ENCODE measurements at places on chromosomes 4 and X. TPM values are rescaled to one million over a fixed set of nuclear protein-coding genes. Genes with fewer than 3 reads are reported as not detected.
A peak's percentile ranks its signal among the peaks of the same experiment; 100 is the strongest.

The IL9R gene
- total RNA-seq, result not detected

The GSX2 gene
- not detected for total RNA-seq

The DMRTC1B gene
- not detected for total RNA-seq

The NXF2B gene
- total RNA-seq, result not detected

The PDE6B gene
- 0.06 TPM for total RNA-seq

The PDHA1 gene
- 112 TPM for total RNA-seq

The CT45A1 gene
- not detected for total RNA-seq

The F8A3 gene
- 11.5 TPM for total RNA-seq

The FGFBP1 gene
- not detected for total RNA-seq

The SHOX gene
- not detected for total RNA-seq

The IL3RA gene
- not detected for total RNA-seq

GRCh38 chr4:173056271-173056670 is 112.3 kb upstream of the GALNT7 start:
- DNase-seq, result no peak

- no peak for DNase-seq
Measured at GRCh38 chr4:7824218-7824617, 115.4 kb downstream of the AFAP1 start.

- DNase-seq, result no peak
Measured at GRCh38 chr4:111836601-111837000, 308.7 kb upstream of the FAM241A start.

DNA sequence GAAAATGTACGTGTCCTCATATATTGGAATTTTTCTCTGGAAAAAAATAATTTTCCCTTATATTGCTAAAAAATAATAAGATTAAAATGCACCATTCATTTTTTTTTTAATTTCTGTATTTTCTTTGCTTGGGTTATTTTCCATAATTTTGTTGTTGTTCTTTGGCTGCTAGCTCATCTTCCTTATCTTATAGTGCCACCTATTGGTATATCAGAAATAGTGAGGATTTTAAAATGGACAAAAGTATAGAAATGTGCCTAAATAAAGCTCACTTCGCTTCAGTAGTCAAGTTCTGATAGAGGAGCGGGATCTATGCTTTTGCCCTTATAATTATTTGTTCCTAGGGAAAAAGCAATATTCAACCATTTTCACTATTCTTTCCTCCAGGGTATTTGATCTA is 134.8 kb downstream of the NAP1L3 start:
- no peak for DNase-seq

DNA sequence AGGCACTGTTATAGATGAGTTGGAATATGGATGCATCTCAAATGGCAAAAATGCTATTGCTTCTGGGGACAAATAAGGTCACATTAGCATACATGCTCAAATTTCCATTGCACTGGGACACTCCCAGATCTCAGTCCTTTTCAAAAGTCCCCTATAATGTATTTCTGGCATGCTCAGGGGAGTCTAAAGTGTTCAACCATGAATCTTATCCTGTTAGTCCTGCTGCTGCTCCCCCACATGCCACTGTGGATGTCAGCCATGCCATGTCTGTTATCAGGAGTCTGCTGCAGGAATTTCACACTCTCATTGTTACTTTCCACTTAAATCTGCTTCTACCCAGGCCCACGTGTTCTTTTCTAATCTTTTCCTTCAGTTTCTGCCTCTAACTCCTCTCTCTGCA is 1000.6 kb downstream of the CCSER1 start:
- no peak for DNase-seq

DNA sequence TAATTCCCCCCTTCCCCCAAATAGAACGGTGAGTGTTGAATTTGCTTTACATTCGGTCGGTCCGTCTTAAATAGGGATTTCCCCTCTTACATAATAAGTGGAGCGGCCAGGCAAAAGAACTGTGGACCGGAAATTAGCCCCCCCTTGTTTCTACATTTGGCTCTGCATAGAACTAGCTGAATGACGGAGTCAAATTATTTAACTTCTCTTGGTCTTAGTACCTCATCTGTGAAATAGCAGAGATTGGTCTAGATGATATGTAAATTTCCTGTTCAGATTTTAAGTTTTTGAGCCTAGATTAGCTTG is 1.3 kb downstream of the SPATA18 start:
- DNase-seq, result no peak

DNA sequence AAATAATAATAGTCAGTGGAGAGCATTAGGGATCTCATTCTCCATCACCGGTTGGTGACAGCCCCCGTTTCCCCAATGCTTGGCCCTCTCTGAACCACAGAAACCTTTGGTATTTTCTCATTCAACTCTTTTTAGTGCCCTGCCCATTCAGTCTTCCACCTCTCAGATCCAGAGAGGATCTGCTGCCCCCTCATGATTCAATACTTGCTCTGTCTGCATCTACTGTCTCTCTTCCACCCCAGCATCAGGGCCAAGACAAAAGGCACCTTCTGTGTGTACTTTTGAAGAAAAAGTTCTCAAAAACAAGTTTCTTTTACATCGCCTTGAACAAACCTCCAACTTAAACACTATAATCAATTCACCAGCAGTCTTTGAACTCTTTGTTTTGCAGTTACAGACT is 19.3 kb downstream of the CLTRN start:
- no peak for DNase-seq

- no peak for DNase-seq
Measured at GRCh38 chr4:39626261-39626660, 12.4 kb downstream of the SMIM14 start.

GRCh38 chr4:21192367-21192766 is 492.1 kb downstream of the PACRGL start:
- DNase-seq, result no peak

DNA sequence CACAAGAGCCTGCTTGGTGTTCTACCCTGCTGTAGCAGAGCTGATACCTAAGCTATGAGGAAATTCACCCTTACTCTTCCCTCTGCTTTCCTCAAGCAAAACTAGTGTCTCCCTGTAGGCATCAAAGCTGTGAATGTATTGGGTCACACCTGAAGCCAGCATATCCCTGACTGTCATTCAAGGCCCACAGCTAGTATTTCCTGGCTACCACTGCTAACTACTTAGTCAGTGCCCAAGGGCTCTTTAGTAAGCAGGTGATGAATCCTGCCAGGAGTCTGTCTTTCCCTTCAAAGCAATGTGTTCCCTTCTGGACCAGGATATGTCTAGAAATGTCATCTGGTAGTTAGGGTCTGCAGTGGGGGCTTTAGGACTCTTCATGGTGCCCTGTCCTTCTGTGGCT is 125.7 kb downstream of the RPA4 start:
- no peak for DNase-seq

GRCh38 chrX:55709735-55710134 is 7.8 kb upstream of the RRAGB start:
- peak; percentile 32 for DNase-seq

DNA sequence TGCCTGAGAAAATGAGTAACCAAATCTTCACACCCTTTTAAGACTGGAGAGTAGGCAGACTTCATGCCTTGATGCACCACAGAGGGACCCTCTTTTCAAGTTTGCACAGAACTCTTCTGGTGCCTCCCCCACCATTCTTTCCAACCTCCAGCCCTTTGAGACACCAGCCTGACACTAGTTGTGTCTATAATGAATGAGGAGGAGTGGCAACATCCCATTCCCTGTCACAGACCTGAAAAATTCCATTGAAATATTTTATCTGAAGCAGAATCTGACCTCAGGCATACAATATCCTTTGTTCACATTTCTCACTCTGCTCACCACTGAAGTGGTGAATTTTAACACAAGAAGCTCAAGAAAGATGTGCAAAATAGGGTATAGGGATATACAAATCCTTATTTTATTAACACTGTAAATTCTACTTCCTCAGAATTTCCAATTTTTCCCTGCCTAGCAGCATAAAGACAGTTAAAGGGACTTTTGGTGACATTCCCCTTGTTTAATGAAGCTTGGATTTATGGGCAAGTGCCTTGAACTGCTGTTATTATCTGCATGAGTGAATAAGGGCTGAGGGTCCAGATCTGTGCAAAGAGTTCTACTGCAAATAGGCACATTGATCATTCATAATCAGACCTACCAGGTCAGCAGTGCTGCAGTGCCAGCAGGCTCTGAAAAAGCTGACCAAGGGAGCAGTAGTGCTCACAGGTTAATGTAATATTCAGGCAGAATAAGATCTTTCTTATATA is 149.9 kb upstream of the PAQR3 start:
- DNase-seq, result no peak

DNA sequence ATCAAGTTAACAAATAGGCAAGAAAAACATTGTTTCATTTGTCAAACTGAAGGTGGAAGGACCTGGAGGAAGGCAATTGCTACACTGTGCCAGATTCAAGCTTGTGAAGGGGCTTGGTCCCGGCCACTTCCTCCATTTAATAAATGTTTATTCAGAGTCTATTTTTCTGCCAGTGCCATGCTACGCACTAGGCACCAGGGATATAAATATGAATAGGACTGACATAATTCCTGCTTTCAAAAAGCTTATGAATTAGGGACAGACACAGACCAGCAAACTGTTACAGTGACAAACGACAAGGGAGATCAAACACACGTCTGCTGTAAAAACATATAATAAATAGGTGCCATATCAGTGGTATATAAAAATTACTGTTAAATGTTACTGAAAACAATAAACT is 571 bp downstream of the TLR6 start:
- DNase-seq, result no peak

DNA sequence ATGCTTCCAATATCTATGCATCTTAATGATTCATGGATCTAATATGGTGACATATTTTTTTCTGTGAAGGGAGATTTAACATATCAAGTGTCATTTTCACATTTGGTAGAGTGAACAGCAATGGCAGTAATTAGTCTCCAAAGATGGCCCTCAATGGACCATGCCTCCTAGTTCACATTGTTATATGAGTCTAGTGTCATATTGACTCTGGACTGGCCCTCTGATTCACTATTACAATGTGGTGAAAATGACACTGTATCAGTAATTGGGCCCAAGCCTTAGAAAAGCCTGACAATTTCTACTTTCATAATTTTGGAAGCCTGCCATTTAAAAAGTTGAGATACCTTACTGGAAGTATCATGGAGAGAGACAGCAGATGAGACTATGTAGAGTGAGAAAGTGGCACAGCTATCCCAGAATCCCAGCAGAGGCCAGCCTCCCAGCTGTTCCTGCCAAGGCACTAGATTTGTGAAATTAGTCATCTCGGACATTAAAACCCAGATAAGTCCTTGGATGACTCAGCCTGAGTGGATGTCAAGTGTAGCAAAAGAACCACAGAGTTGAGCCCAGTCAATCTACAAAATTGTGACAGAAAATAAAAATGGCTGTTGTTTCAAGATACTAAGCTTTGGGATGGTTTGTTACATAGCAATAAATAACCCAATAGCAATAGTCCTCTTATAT is 68.4 kb downstream of the ARHGEF38 start:
- peak; percentile 98 for DNase-seq

DNA sequence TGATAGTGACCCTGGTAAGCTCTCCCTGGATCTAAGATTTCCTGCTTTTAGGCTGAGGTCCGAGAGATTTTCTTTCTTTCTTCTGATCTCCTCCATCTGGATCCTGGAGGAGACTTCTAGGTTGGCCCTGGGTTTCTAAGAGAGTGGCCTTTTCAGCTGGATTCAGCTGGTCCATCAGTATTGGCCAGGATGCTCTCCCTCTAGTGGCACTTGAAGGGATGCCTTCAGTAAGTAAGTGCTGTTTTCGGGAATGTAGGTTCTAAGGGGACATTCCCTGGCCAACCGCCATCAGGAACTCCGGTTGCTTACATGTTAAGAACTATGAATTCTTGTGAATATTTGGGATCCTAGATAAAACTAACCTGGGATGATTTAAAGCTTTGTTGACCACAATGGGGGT is 56.9 kb downstream of the SERTM2 start:
- DNase-seq, result no peak

DNA sequence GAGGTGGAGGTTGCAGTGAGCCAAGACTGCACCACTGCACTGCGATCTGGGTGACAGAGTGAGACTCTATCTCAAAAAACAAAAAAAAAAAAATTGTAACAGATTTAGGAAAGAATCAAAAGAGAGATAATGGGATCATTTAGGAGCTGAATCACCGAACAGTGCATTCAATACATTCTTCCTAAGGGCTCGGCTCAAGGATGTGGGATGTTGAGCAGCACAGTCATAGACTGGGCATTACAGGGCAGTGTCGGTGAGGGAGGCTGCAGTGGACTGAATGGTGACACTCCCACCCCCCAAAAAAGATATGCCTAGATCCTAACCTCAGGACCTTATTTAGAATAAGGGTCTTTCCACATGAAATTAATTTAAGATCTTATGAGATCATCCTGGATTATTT is 70.0 kb downstream of the EVC2 start:
- DNase-seq, result peak; percentile 88

- DNase-seq, result peak; percentile 74
Measured at GRCh38 chr4:10655968-10656367, 28.6 kb downstream of the CLNK start.

DNA sequence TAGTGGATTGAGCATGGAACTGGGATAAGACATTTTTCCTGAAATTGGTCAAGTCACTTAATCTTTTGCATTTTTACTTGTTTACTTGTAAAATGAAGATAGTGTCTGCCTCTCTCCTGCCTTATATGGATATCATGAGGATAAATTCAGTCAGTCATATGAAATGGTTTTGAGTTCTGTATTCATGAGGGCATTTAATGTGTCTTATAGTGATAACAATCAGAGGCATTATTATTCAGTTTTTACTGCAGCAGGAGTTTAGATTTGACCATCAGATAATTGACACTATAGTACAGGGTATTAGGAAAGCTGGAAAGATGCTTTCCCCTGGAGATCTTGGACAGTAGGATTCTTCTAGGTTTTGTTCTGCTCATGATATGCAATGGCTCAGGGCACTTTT is 26.0 kb downstream of the NPNT start:
- no peak for DNase-seq

DNA sequence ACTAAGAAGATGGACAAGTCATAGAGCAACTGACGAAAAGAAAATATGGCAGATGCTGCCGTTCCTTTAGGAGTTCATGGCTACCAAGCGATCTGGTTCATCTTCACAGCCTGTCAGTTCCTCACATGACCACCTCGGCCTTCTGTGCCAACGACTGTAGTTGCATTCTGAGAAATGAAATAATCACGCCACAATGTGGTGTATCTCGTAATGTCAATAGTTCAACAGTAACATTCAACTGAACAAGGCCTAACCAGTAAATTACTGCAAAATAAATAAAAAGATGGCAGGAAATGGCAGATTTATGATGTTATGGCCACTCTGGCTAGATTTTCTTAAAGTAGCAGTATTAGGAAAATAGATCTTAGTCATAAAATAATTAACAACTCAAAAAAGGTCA is 4.4 kb downstream of the GPRIN3 start:
- DNase-seq, result no peak

GRCh38 chr4:69965628-69966027 is at the start of gene CSN2:
CSN2 (minus strand) TSS chr4:69965728; CDS start chr4:69960995, 4,733 bp downstream.
- no peak for DNase-seq

Data from LHCN-M2 (cell line).